ENCODE measurements at places on chromosomes 7 and 10.

GRCh38 chr7:25496476-25497368, 268.4 kb upstream of the NPVF start:
- peak; percentile 29 for DNase-seq

DNA sequence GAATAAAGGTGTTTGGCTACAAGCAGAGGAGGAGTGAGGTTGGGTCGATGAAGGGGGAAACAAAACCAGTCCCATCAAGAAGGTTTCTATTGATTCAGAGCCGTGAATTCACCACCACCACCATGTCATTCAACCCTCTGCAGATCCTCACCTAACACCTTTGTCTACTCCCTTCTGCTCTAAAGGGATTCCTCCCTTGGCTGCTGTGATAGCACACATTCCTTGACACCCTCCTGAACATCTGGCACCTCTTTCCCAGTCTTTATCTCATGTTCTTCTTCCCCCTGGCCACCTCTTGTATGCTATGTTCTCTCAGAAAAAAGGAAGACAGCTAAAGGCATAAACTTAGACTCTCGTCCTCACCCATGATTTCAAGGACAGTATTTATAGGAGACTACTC, 318.0 kb downstream of the GPAM start:
- no peak for DNase-seq

DNA sequence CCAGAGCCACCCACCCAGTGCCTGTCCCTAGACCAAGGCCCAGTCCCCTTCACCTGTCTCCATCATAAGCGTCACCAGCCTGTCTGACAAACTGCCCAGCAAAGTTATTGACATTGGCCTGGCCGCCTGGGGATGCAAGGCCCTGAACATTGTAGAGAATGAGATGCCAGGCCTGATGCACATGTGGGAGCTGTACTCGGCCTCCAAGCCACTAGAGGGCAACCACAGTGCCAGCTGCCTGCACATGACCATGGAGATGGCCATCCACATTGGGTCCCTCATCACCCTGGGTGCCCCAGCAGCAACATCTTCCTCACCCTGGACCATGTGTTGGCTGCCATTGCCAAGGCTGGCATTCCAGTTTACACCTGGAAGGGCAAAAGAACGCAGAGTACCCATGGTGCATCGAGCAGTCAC, 63.7 kb upstream of the ANTXRL start:
- DNase-seq: no peak

DNA sequence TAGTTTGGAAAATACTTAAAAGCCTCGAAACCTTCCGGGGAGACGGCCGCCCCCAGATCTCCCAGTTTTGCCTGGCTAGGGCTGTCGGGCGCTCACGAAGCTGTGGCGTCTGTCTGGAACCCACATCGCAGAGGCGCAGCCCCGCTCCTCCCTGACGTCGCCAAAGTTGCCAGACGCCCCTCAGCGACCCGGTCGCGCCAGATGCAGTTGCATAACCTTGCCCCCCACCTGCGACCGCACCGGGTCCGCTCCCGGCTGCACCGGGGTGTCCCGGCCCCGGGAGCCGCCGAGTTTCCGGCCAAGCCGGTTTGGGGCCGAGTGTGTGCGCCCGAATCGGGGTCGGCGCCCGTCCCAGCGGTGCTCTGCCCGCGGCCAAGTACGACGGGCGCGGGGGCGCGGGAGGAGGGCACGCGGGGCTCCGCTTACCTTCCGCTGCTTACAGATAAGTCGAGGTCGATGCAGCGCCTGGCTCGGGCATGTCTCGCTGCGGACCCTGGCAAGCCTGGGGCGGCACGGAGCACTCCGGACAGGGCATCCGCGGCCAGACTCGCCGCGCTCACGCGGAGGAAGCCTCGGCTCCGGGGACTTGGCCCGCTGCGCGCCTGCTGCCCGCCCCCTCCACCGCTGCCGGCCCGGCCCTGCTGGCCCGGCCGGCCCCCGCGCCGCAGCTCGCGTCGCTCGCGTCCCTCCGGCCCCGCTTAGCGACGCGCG, 665 bp downstream of the INSYN2A start:
- DNase-seq: no peak

GRCh38 chr10:70588859-70589570, 13.5 kb downstream of the PRF1 start:
- DNase-seq: no peak

GRCh38 chr7:41097501-41097900, 605.4 kb downstream of the INHBA start:
- no peak for DNase-seq

DNA sequence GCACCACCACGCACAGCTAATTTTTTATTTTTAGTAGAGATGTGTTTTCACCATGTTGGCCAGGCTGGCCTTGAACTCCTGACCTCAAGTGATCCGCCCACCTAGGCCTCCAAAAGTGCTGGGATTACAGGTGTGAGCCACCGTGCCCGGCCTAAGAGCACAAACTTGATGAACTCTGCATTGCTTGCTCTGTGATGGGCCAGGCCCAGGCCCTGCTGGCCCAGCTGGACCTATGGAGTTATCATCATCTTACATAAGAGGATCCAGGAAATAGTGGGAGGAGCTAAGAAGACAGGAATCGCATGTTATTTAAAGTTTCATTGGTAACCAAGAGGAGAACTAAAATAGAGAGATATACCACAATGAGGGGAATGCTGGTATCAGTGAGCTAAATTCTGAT, 86.9 kb downstream of the DAGLB start:
- no peak for DNase-seq

DNA sequence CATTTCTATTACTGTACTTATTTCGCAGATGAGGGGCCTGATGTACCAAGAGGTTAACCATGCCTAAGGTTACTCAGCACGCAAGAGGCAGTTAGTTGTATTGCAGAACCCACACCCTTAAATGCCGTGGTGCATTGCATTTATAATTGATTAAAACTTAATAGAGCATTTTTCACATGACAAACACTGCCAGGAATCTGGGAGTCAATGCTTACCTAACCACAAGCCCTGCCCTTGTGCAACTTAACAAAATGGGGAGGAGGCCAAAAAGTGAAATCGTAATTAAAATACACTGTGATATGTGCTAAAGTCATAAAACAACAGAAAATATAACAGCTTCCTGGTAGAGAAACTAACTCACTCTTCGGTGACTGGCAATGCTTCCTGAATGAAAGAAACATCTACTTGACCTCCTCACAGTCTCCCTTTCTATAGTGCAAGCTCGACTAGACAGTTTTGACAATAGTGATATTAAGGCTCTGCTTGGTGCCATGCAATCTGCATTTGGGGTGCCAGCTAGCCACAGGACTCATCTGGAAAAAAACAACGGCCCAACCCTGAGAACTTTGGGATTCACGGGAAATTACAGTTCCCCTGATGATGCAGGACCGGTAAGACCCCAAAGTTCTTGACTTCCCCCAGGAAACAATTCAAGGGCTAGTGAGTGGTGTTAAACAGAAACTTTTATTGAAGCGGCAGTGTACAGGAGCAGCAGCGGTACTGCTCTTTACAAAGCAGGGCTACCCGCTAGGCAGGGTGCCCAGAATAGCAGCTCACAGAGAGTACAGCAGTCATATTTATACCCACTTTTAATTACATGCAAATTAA, 612.4 kb downstream of the TNS3 start:
- no peak for DNase-seq

DNA sequence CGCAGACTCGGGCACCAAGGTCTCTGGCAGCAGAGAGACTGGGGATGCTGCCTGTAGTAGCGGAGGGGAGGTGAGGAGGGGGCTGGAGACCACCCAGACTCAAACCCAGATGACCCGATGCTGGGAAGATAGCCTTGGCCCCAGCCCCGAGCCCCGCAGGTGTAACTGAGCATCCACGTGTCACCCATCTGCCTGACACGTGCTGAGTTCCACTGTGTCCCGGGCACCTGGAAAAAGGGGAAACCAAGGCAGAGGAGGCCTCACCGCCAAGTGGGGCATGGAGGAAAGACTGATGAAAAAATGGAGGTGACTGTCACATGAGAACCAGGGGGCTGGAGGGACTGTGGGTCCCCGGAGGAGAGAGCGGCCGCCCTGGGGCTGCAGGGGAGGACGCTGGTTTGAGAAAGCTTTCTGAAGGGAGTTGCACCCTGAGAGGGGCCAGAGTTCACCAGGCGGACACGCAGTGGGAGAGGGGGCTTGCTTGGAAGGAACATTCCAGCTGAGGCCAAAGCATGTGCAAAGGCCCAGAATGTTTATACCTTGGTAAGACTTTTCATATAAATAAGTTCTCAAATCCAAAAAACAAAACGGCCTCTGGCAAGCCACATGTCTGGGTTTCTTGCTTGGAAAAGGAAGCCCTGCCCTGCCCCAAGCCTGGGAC, 27.4 kb upstream of the ELN start:
- DNase-seq: no peak

GRCh38 chr7:153457746-153458145, 594.5 kb upstream of the DPP6 start:
- DNase-seq: no peak

DNA sequence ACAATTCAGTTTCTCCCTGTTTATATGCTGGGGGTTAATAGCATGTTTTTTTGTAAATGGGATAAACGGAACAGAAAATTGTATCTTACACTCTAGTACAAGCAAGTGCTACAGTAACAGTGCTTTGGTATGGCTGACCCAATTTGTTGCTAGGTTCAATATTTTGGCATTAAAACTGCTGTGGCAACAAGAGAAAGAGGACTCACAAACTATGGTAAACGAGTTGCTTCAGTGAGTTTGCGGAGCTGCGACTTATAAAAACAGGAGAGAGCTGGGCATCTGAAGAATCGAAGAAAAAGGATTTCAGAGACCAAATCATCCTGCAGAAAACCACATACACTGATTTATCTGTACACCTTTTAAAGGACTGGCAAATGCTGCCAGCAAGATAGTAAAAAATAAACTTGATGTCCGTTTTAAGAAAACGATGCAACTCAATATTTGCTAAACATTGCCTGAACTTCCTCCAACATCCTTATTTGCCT, 2.2 kb downstream of the GLUD1 start:
- peak; percentile 63 for DNase-seq

DNA sequence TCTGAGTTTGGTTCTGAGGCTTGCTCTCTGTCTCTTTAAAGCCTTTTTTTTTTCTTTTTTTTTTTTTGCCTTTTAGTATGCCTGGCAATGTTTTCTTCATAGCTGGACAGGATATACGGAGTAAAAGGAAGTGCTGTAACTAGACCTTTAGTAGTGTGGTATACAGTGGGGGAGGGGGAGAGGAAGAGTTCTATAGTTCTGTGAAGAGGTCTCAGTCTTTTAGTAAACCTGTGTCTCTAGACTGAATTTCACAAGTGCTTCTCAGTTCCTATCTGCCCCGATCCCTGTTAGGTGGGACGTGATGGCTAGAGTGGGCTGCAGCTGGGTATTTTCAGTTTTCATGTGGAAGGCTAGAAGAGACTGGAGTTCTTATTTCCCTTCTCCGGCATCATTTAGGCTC, 3.1 kb upstream of the ABCC2 start:
- DNase-seq: peak; percentile 94

GRCh38 chr10:67893637-67894036, 9.2 kb downstream of the SIRT1 start:
- no peak for DNase-seq

GRCh38 chr7:37796138-37796775, 52.1 kb upstream of the NME8 start:
- DNase-seq: no peak

DNA sequence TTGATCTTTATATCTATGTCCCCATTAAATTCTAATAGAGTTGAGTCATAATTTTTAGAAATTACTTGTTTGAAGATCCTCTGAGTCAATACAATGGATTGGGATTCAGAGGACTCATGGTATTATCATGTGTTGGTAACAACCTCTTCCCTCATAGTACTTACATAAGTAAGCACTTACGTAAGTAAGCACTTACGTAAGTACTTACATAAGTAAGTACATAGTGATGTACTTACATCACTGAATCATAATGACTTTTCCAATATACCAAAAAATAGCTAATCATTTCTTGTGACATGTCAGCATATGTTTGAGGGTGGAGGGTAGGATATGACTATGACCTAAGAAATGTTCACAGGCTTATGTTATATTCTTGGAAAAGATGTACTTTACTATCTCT, 740.5 kb downstream of the SORCS1 start:
- DNase-seq: no peak

GRCh38 chr7:143499246-143499645, 21.6 kb downstream of the TAS2R41 start:
- DNase-seq: peak; percentile 99

DNA sequence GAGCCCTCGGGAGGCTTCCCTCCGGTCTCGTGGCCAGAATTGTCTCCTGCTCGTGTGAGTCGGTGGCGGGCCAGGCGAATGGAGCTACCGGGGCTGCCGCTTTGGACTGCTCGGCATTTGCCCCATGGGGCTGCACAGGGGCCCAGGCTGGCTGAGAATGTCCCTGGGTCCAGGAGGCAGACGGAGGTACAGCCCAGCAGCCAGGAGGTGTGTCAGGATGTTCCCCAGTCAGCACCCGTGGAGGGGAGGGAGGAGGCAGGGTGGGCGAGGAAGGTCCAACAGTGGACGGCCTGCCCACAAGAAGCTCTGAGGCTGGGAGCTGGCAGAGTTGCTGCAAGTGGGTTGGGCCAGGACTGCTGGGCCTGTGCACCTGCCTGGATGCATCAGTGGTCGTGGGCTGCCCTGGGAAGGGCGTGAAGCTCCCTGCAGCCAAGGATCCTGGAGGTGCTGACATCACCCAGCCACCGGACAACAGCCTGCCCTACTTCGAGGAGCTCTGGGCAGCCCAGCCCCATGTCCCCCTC, 46.4 kb downstream of the PDGFA start:
- DNase-seq: no peak

- no peak for DNase-seq
These were observed 474.0 kb downstream of the RPS24 start for GRCh38 chr10:78507510-78508160.

- no peak for DNase-seq
These were observed 904 bp upstream of the CCDC7 start for GRCh38 chr10:32445036-32445435.
